ENCODE measurements at places on chromosomes 7 and 10. TPM values are rescaled to one million over a fixed set of nuclear protein-coding genes. Genes with fewer than 3 reads are reported as not detected.

DNA sequence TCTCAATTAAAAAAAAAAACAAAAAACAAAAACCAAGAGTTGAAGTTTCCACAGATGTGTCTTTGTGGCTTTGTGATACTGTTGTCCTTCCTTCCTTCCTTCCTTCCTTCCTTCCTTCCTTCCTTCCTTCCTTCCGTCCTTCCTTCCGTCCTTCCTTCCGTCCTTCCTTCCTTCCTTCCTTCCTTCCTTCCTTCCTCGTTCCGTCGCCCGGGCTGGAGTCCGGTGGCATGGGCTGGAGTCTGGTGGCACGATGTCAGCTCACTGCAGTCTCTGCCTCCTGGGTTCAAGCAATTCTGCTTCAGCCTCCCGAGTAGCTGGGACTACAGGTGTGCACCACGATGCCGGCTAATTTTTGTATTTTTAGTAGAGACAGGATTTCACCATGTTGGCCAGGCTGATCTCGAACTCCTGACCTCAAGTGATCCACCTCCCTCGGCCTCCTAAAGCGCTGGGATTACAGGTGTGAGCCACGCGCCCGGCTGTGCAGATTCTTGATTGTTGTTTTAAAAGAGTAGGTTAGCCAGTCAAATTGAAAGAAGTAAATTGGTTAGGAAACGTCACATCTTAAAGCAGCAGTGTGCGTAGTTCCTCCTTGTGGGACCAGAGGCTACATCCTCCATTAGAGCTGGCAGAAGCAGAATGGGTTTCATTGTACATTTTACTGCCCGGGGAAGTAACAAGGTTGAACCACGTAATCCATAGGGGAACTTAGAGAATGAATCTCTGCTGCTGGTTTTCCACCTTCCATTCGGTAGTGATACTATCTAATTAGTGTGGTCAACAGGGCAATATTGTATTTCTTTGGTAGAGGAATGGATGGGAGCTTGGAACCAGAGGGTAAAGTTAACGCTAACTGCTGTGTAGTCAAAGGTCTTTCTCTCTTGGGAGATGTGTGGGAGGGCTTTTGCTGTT, 20.6 kb downstream of the DNAJB6 start:
- no peak for DNase-seq

GRCh38 chr10:5948208-5948585, 29.1 kb downstream of the IL15RA start:
- DNase-seq, result no peak

DNA sequence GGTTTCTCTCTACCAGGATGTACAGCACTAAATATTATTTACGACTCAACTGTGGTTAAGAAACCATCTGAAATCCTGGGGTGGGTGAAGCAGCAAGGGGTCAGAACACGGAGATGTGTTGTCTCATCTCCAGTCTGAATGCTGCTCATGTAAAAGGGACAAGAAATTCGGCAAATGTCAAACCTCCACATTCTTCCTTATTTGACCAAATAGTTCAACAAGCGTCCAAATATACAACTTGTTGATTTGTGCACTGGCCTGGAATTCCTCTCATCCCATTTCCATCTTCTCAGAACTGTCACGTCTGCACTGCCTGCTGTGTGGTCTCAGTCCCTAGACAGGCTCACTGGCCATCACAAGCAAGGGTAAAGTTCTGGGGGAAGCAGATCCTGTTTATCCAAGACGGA, 520.0 kb downstream of the PARD3 start:
- DNase-seq, result no peak

- DNase-seq, result no peak
Observed at GRCh38 chr7:157558516-157558874, 221.7 kb downstream of the DNAJB6 start.

GRCh38 chr7:120055300-120055699, 217.7 kb upstream of the KCND2 start:
- DNase-seq, result no peak

GRCh38 chr7:67462781-67463191, 466.2 kb downstream of the TYW1 start:
- peak; percentile 60 for DNase-seq

GRCh38 chr7:106621393-106622132, 39.4 kb downstream of the CCDC71L start:
- DNase-seq, result no peak

GRCh38 chr10:127356360-127356759, 160.0 kb upstream of the INSYN2A start:
- no peak for DNase-seq

GRCh38 chr7:23299770-23300300, 696 bp downstream of the MALSU1 start:
- DNase-seq, result no peak

- peak; percentile 48 for DNase-seq
Observed at GRCh38 chr10:129888784-129889616, 75.1 kb downstream of the EBF3 start.

- peak; percentile 73 for DNase-seq
Observed at GRCh38 chr10:33674491-33674890, 340.0 kb upstream of the NRP1 start.

DNA sequence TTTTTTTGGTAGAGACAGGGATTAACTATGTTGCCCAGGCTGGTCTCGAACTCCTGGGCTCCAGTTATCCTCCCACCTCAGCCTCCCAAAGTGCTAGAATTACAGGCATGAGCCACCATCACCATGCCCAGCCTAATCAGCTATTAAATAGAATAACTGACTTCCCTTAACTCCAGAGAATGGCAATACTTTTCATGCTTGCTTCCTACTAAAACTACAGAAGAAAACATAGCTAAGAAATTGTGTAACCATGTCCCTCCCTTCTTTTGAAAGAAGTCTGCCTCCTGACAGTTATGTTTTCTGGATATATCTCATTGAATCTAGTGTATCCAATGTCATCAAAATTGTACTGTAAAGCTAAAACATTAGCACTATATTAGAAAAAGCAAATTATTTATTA, 95.6 kb downstream of the KMT2C start:
- no peak for DNase-seq

- no peak for DNase-seq
Observed at GRCh38 chr10:97534746-97535367, 36.1 kb downstream of the UBTD1 start.

DNA sequence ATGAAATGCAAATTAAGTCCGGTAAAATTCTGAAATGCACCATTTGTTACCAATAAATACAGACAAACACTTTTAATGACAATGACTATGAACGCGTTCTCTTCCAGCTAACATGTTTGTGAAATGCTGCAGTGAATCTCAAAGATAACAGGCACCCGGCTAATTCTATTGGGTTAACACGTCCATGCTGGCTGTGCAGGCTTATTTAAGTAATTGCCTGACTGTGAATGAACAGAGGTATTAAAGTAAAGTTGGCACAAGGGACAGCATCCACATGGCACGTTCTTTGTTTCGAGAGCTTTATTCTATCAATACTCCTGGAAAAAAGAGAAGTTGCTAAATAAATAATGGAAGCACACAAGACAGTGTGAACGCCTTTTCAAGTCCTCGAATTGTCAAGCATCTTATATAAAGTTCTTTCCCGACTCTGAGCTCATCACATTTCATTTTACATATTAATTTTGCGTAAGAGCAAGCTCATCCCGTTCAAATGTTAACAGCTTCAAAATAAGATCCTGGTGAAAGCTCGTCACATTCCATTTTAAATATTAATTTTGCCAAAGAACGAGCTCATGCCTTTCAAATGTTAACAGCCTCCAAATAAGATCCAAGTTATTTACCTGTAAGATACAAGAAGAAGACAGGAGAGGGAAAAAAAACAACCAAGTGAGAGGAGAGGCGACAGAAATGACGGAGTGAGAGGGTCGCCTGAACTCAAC, 111.3 kb upstream of the RHEB start:
- DNase-seq, result no peak

GRCh38 chr10:128469515-128469914, 343.3 kb upstream of the MKI67 start:
- no peak for DNase-seq

DNA sequence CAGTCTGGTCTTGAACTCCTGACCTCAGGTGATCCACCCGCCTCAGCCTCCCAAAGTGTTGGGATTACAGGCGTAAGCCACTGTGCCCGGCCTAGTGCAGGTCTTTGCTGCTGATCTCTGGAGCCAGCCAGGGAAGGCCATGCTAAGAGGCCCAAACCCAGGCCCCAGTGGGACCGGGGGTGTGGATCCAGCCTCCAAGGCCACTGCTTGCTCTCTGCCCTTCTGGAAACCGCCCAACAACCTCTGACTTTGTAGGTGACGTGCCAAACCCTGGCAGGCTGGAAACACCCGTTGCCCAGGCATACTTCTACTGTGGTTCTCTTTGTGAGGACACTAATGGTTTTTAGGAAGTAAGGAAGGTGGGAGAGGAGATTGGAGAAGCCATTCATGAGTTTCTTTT, 83.5 kb upstream of the GNA12 start:
- no peak for DNase-seq

The CPA5 gene
- 1.0 TPM for polyA plus RNA-seq

The SLC29A4 gene
- polyA plus RNA-seq, result 37.4 TPM

The LRRN3 gene
- 8.0 TPM for polyA plus RNA-seq

The FBXO24 gene
- 2.3 TPM for polyA plus RNA-seq

The PKD2L1 gene
- polyA plus RNA-seq, result not detected

The SLC39A12 gene
- polyA plus RNA-seq, result not detected

The MSANTD7 gene
- 9.0 TPM for polyA plus RNA-seq

The TAS2R41 gene
- not detected for polyA plus RNA-seq

The MEOX2 gene
- 40.2 TPM for polyA plus RNA-seq

All from hindlimb muscle (tissue), 1 donor.